ENCODE measurements at places on chromosomes 13 and 19. TPM values are rescaled to one million over a fixed set of nuclear protein-coding genes. Genes with fewer than 3 reads are reported as not detected.

DNA sequence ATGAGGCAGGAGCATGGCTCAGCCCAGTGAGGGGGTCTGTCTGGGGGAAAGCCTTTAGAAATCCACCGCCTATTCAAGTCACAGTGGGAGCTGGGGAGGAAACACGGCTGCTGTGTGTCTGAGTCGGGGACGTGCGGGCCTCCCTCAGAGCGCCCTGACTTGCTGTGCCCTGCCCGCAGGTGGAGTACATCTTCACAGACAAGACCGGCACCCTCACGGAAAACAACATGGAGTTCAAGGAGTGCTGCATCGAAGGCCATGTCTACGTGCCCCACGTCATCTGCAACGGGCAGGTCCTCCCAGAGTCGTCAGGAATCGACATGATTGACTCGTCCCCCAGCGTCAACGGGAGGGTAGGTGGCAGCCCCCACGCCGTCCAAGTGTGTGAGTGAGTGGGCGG lies 137.8 kb upstream of the MCF2L start:
- H3K4me3 ChIP-seq, result no peak overlapping the region
- no peaks in the 10 kb centered on the region for H3K4me1 ChIP-seq
- DNase-seq, result no peak
- no peaks in the 10 kb centered on the region for H3K27me3 ChIP-seq

ZNF552 gene
- total RNA-seq, result 7.1 TPM

DNA sequence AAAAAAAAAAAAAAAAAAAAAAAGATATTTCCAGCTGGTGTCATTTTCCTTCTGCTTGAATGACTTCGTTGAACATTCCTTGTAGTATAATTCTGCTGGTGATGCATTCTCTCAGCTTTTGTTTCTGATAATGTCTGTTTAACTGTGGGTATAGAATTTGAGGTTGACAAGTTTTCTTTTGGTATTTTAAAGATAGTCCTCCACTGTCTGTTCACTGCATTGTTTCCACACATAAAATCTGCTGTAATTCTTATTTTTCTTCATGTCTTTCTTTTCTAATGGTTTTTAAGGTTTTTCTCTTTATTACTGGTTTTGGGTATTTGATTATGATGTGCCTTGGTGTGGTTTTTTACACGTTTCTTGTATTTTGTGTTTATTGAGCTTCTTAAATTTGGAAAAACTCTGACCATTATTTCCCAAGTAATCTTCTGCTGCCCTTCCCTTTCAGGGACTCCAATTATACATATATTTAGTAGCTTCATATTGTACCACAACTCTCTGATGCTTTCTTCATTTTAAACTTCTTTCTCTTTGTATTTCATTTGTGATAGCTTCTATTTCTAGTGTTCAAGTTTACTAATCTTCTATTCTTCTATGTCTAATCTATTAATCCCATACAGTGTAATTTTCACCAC lies 6.3 kb downstream of the EEF1AKMT1 start:
- DNase-seq, result no peak
- no peaks in the 10 kb centered on the region for H3K36me3 ChIP-seq
- no peak overlapping the region for H3K27ac ChIP-seq
- peaks cover 3% of the 10 kb centered on the region for H3K4me1 ChIP-seq
- H3K4me3 ChIP-seq, result no peak overlapping the region

DNA sequence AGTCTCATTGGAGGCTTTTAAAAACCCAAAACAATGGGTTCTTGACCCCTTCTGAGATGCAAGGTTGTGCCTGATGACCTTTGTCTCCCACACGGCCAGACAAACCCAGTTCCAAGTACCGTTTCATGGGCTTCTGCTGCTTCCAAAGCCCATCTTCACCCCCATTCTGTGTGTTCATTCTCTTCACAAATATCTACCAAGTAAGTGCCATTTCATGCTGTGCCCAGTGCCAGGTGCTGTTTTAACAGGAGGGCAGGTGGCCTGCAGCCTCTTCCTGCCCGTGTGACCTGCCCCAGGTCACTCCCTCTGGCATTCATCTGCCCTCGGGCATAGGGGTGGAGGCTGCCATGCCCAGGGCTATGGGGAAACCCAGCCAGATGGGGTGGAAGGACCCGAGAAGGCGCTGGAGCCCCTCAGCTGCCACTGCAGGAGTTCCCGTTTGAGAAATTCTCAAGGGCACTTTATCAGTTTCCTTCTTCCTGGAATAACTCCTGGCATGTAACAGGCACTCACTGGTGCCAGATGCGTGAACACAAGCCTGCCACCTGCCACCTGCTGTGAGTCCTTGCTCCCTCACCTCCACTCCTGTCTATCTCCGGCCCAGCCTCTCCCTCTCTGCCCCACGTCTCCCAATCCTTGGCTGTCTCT lies 12.5 kb downstream of the CAPN12 start:
- no peak overlapping the region for H3K4me3 ChIP-seq
- no peak for DNase-seq
- H3K27me3 ChIP-seq, result no peaks in the 10 kb centered on the region
- H3K27ac ChIP-seq, result peak overlapping the region; percentile 30

DNA sequence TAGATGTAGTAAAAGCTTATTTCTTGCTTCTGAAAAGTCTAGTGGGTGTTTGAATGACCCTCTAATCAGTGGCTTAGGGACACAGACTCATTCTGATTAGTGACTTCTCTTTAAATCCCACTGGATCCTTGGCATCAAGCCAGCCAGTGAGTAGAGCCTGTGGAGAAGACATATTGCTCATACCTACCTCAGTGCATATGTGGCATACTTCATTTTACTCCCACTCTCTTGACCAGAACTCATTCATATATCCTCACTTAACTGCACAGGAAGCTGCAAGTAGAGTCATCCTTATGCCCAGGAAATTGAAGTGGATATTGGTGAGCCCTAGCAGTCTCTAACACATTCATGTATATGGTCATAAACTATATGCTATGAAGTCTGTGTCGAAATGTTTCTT lies 148.3 kb downstream of the PDS5B start:
- H3K4me1 ChIP-seq, result no peaks in the 10 kb centered on the region
- no peak for DNase-seq
- no peaks in the 10 kb centered on the region for H3K36me3 ChIP-seq
- no peak overlapping the region for H3K27ac ChIP-seq
- H3K4me3 ChIP-seq, result no peak overlapping the region

UTP14C gene
- 9.0 TPM for total RNA-seq

ADGRE1 gene
- total RNA-seq, result not detected

SARS2 gene
- 58.2 TPM for total RNA-seq

GRCh38 chr13:39401046-39401705 lies 201.8 kb downstream of the LHFPL6 start:
- H3K4me3 ChIP-seq, result no peak overlapping the region
- H3K27me3 ChIP-seq, result peaks cover 37% of the 10 kb centered on the region
- H3K27ac ChIP-seq, result no peak overlapping the region
- no peak for DNase-seq
- H3K4me1 ChIP-seq, result no peaks in the 10 kb centered on the region
- H3K36me3 ChIP-seq, result no peaks in the 10 kb centered on the region

ZNF486 gene
- not detected for total RNA-seq

- no peaks in the 10 kb centered on the region for H3K27me3 ChIP-seq
- H3K36me3 ChIP-seq, result no peaks in the 10 kb centered on the region
- DNase-seq, result no peak
- peak overlapping the region; percentile 63 for H3K4me3 ChIP-seq
Measured at GRCh38 chr13:114064450-114065140, 67.8 kb downstream of the RASA3 start.

CLEC17A gene
- not detected for total RNA-seq

CLC gene
- not detected for total RNA-seq

GRCh38 chr19:31880283-31880682 lies 465.1 kb upstream of the ZNF507 start:
- no peaks in the 10 kb centered on the region for H3K4me1 ChIP-seq
- H3K4me3 ChIP-seq, result no peak overlapping the region
- DNase-seq, result no peak

DNA sequence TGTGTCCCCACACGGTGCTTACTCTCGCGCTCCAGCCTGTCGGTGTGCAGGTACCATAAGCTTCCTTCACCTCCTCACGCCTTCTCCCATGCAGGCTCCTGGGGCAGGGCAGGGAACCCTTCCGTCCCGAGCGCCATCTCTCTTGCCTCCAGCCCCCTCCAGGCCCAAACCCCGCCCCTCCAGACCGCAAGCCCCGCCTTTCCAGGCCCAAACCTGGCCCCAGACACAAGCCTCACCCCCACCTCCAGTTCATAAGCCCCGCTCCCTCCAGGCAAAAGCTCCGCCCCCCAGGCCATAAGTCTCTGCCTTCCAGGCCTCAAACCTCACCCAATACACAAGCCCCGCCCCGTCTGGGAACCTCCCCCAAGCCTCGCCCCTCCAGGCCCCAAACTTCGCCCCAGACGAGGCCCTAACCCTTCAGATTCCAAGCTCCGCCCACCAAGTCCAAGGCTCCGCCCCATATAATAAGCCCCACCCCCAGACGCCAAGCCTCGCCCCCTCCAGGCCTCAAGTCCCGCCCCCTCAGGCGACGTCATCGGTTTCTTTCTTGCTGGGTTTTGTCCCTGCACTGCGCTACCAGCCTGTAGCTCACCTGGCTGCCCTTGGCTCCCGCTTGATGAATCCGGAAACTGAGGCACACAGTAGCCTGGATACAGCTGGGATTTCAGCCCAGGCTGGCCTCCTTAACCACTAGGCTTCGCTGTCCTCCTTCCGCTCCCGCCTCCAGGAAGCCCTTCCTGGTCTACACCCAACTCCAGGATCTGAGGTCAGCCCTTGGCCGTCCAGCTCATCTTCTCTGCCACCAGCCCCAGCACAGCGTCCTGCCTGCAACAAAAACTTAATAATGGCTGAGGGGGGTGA lies 16.1 kb downstream of the MKNK2 start:
- H3K27me3 ChIP-seq, result no peaks in the 10 kb centered on the region
- DNase-seq, result peak; percentile 87
- peaks cover 3% of the 10 kb centered on the region for H3K36me3 ChIP-seq
- H3K4me3 ChIP-seq, result peak overlapping the region; percentile 57
- peaks cover 42% of the 10 kb centered on the region for H3K4me1 ChIP-seq

DNA sequence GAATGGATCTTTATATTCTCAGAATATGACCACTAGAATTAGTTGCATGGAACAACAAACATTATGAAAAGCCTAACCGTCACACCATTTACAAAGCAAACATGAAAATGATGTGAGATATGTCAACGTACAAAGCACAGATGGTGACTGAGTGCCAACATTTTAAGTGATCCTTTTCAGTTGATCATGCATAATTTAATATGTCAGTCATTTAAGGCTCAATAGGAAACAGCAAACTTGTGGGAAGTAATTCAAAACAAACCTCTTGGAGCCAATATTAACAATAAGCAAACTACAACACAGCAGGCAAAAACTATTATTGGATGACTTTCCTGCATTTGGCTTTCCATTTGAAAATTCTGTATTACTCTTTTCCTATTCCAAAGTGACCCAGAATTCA lies 277.6 kb downstream of the SLITRK6 start:
- no peaks in the 10 kb centered on the region for H3K36me3 ChIP-seq
- H3K27ac ChIP-seq, result no peak overlapping the region
- H3K4me3 ChIP-seq, result no peak overlapping the region
- no peaks in the 10 kb centered on the region for H3K27me3 ChIP-seq
- no peaks in the 10 kb centered on the region for H3K4me1 ChIP-seq
- no peak for DNase-seq

SYCN gene
- total RNA-seq, result not detected

GRCh38 chr13:38494445-38494844 lies 144.8 kb downstream of the UFM1 start:
- H3K36me3 ChIP-seq, result no peaks in the 10 kb centered on the region
- H3K4me3 ChIP-seq, result no peak overlapping the region
- H3K4me1 ChIP-seq, result no peaks in the 10 kb centered on the region
- no peaks in the 10 kb centered on the region for H3K27me3 ChIP-seq
- no peak for DNase-seq
- H3K27ac ChIP-seq, result no peak overlapping the region

GRCh38 chr13:20054586-20054985 lies 96.1 kb downstream of the ZMYM2 start:
- peaks cover 17% of the 10 kb centered on the region for H3K36me3 ChIP-seq
- DNase-seq, result no peak
- H3K27me3 ChIP-seq, result no peaks in the 10 kb centered on the region

- DNase-seq, result peak; percentile 28
- H3K36me3 ChIP-seq, result no peaks in the 10 kb centered on the region
- no peaks in the 10 kb centered on the region for H3K27me3 ChIP-seq
Measured at GRCh38 chr13:85806553-85807175, 7.4 kb upstream of the SLITRK6 start.

GRCh38 chr13:107035778-107036177 lies 467.8 kb upstream of the ARGLU1 start:
- no peaks in the 10 kb centered on the region for H3K36me3 ChIP-seq
- no peaks in the 10 kb centered on the region for H3K27me3 ChIP-seq
- H3K4me3 ChIP-seq, result no peak overlapping the region
- no peak overlapping the region for H3K27ac ChIP-seq
- H3K4me1 ChIP-seq, result no peaks in the 10 kb centered on the region

DNA sequence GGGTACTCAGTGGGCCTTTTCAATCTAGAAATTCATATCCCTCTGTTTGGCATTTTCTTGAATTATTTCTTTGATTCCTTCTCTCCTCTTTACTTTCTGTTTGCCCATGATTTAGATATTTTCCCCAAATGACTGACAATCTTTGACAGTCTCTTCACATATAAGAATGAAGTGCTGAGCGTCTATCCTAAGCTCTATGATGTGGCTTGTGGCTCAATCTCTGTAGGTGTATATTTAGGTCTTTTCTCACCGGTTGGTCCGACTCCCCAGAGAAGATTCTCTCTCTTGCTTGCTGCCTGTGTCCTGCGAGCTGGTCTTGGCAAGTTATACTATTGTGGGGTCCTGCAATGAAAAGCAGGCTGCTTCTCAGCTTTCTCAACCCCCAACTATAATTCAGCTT lies 29.0 kb downstream of the FLT3 start:
- no peaks in the 10 kb centered on the region for H3K27me3 ChIP-seq
- H3K36me3 ChIP-seq, result no peaks in the 10 kb centered on the region
- no peak overlapping the region for H3K4me3 ChIP-seq
- DNase-seq, result no peak
- H3K4me1 ChIP-seq, result no peaks in the 10 kb centered on the region

GRCh38 chr19:16115301-16116039 lies 3.8 kb downstream of the RAB8A start:
- H3K4me1 ChIP-seq, result peaks cover 14% of the 10 kb centered on the region
- no peak overlapping the region for H3K27ac ChIP-seq
- H3K27me3 ChIP-seq, result no peaks in the 10 kb centered on the region

FGF22 gene
- total RNA-seq, result 1.5 TPM

- DNase-seq, result no peak
- H3K36me3 ChIP-seq, result no peaks in the 10 kb centered on the region
- H3K4me3 ChIP-seq, result no peak overlapping the region
Measured at GRCh38 chr13:52004511-52005170, 6.6 kb downstream of the ATP7B start.

DNA sequence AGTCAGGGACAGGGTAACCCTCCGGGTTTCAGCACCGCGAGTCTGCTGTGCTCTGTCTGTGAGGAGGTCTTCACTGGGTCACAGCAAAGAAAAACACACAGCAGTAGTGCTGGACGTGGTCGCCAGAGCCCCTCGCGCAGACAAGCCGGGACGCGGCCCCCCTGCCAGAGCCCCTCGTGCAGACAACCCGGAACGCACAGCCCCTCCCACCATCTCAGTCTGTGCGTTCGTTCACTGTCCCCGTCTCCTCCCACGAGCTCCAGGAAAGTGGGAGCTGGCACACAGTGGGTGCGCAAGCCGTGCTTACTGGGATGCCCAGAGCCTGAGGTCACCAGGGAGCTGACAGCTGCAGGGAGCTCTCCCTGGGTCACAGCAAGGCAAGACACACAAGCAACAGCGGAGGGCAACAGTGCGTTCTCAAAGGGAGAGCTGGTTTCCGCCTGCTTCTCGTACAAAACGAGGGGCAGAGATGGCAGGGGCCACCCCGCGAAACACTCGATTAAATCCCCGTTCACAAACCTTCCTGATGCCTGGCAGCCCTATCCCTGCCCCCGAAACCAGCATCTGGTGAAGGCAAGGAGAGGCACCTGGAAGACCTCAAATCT lies 3.2 kb upstream of the PLPP2 start:
- no peaks in the 10 kb centered on the region for H3K36me3 ChIP-seq
- no peak overlapping the region for H3K4me3 ChIP-seq
- peaks cover 5% of the 10 kb centered on the region for H3K4me1 ChIP-seq
- H3K27me3 ChIP-seq, result no peaks in the 10 kb centered on the region

MYH14 gene
- total RNA-seq, result 60.1 TPM

S1PR5 gene
- 4.4 TPM for total RNA-seq
